ENCODE measurements at places on chromosomes 2 and 18.

- DNase-seq = no peak
These were observed 62.9 kb downstream of the AFTPH start for GRCh38 chr2:64586883-64587481.

GRCh38 chr18:9771977-9772660 lies 64.0 kb downstream of the RAB31 start:
- no peak for DNase-seq

DNA sequence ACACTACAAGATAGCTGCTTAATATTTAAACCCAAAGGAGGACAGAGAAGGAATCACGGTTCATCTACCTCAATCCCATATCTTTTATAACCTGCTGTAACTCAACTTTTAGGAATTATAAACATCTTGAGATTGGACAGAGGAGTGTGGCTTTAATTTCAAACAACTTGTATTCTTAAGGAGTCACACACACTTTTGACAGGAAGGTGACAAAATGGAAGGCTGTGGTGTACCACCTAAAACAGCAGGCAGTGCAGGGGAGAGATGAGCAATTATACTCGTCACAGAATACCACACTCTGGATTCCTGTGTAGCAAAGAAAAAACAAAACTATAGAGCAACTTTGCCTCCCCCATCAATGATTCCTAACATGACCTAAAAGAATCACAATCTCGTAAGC lies 194.8 kb downstream of the ZEB2 start:
- no peak for DNase-seq

GRCh38 chr2:40725950-40726349 lies 274.1 kb upstream of the SLC8A1 start:
- no peak for DNase-seq

DNA sequence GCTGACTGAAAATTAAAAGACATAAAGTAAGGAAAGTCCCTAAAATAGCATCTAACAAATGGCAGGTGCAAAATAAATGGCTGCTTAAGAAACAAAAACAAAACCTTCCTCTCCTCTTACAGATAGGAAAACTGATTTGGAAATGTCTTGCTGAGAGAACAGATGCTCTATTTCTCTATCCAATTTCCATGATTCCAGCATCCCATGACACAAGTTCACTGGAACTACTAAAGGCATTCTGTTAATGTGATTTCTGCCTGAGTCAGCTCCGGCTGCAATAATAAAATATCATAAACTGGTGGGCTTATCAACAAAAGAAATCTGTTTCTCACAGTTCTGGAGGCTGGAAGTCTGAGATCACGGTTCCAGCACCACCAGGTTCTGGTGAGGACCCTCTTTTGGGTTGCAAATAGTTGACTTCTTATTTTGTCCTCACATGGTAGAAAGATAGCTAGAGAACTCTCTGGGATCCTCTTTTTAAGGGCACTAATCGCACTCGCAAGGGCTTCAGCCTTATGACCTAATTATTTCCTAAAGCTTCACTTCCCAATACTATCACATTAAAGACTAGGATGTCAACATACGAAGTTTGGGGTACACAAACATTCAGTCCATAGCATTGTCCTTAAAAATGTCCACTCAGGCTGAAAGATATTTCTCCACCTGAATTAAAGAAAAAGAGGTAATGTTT lies 78.2 kb upstream of the GALNT3 start:
- no peak for DNase-seq

- DNase-seq = no peak
These were observed 80.7 kb upstream of the STON1 start for GRCh38 chr2:48449073-48449840.

DNA sequence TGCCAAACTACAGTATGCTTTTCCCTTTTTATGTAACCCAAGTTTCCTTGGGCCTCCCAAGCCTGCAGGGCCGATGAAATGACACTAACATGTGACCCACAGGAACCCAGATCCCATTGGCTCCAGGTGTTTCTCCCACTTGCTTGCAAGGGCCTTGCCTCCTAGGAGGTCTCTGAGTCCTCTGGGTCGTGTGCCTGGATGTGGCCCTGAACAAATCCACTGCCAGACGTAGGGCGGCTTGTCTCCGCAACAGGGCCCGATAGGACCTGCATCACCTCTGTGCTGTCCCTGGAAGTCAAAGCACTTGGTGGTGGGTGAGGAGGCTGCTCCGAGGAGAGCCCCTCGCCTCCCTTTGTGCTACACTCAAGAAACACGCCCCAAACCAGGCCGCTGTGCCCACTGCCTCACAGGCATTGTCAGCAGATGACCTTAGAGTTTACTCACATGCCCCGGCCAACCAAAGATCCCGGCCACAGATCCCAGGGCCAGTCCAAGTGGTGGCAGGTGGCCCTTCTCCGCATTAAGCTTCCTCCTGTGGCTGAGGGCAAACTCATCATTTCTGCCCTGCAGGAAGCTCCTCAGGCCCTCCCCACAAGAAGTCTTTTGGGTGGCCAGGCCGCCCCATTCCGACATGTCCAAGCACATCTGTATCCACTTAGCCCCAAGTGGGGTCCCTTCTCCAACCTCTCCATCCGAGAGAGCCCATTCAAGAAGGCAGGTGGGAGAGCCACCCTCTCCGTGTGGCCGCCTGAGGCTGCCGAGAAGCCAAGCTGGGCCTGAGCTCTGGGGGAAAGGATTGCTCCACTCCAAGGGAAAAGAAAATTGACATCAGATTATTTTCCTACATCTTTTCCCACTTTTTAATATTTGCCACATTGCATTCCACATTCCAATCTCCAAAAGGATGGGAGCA lies 76.7 kb downstream of the GFPT1 start:
- DNase-seq = no peak

GRCh38 chr2:176681584-176682115 lies 412.4 kb downstream of the MTX2 start:
- DNase-seq = no peak

GRCh38 chr18:62285281-62285680 lies 39.8 kb upstream of the TNFRSF11A start:
- DNase-seq = no peak

DNA sequence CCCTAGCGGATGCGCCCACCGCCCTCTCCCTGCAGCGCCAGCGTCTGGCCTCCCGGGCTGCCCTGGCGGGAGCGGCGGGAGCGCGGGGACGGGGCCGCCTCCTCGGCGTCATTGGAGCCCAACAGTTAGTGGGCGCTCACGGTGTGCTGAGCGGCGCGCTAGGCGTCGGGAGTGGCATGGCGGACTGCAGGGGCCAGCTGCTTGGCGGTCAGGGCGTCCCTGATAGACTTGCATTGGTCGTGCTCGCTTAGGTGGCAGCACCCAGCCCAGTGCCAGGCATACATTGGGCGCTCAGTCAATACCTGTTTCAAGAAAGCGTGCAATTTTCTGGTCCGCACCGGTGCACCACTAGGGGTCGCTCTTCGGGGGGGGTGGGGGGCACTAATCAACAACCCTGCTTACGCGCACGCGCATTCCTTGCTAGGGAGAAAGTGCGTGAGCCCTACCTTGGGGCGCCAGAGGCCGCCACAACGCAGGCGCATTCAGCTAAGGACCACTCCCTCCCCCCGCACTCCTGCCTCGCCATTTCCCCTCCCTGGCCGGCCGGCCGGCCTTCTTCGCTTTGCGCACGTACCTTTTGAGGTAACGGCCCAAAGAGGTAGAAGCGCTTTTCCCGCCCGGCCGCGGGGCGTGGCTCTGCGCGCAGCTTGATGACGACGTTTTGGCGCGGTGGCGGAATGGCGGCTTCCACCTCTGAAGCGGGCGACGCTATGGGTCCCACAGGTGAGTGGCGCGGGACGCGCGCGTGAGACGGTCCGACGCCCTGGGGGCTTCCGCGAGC lies 411 bp upstream of the MZT2A start:
- DNase-seq = peak; percentile 94

DNA sequence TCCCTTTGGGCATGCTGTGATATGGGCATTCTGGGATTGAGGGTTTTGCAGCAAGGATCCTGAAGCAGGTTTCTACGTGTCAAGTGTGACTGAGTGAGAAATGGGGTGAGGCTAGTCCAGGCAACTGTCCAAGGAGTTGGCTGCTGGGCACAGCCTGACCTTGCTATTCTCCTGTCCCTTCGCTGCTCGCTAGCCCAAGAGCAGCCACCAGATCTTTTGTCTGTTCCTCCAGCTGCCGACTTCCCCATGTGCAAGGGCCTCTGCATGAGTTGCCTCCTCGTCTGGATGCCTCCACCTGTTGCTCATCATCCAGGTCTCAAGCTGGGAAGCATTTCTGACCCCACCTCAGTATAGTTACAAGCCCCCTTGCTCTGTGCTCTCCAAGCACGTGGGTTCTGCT lies 71.1 kb downstream of the DYSF start:
- DNase-seq = no peak

DNA sequence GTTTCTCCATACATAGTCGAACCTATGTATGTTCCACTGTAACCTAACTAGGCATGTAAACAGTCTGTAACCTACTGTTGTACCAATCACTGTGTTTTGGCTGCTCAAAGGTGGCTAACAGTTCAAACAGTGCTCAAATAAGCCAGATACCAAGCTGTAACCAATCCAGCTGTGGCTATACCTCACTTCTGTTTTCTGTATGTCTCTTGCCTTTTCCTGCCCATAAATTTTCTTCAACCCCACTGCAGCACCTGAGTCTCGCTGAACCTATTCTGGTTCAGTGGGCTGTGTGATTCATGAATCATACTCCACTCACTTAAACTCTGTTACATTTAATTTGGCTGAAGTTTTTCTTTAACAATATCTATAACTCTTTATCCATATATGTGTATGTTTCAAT lies 340.7 kb downstream of the LPIN1 start:
- no peak for DNase-seq

GRCh38 chr2:55556809-55557208 lies 37.3 kb downstream of the CFAP36 start:
- no peak for DNase-seq

DNA sequence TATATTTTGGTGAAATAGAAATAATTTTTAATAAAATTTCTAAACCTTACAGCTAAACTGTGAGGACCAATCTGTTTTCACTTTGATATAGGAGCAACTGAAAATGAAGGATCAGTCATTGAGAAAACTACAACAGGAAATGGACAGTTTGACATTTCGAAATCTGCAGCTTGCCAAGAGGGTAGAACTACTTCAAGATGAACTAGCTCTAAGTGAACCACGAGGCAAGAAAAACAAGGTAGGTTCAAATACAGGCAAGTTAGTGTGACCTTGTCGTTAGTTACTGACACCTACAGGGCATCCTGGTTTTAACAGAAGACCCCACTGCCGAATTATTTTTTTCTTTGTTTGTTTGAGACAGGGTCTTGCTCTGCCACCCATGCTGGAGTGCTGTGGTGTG lies 75.5 kb upstream of the STON1 start:
- no peak for DNase-seq

GRCh38 chr2:183229386-183229785 lies 105.1 kb downstream of the NUP35 start:
- DNase-seq = no peak

DNA sequence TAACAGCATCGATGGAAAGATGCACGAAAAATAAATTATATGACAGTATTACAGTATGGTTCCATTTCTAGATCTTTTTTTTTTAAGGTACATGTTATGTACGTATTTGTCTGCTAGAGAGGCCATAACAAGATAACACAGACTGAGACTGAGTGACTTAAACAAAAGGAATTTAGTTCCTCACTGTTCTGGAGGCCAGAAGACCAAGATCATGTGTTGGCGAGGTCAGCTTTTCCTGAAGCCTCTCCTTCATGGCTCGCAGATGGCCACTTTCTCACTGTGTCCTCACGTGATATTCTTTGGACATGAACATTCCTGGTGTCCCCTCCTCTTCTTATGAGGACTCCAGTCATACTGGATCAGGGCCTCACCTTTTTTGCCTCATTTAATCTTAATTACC lies 177.4 kb downstream of the CAPN13 start:
- no peak for DNase-seq

- DNase-seq = no peak
These were observed 34.9 kb downstream of the TEX44 start for GRCh38 chr2:231627384-231628120.

GRCh38 chr2:238401551-238401950 lies 25.2 kb upstream of the ASB1 start:
- DNase-seq = no peak

- no peak for DNase-seq
These were observed 11.0 kb upstream of the SIX3 start for GRCh38 chr2:44930274-44931197.

DNA sequence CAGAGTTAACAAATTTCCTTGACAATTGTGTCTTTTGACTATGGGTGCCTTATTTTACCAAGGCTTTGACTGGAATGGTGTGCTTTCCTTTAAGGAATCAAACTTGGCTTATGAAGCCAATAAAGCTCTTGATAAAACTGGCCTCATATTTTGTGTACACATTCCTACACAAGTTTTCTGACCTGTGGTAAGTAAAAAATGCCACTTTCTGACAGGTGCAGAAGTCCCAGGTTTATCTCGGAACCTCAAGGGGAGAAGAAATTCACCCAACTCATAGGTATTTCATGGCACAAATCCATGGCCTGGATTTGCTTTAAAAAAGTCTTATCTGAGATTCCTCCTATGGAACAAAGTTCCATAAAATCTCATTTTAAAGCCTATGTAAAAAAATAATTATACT lies 880.6 kb upstream of the LRATD1 start:
- DNase-seq = no peak

DNA sequence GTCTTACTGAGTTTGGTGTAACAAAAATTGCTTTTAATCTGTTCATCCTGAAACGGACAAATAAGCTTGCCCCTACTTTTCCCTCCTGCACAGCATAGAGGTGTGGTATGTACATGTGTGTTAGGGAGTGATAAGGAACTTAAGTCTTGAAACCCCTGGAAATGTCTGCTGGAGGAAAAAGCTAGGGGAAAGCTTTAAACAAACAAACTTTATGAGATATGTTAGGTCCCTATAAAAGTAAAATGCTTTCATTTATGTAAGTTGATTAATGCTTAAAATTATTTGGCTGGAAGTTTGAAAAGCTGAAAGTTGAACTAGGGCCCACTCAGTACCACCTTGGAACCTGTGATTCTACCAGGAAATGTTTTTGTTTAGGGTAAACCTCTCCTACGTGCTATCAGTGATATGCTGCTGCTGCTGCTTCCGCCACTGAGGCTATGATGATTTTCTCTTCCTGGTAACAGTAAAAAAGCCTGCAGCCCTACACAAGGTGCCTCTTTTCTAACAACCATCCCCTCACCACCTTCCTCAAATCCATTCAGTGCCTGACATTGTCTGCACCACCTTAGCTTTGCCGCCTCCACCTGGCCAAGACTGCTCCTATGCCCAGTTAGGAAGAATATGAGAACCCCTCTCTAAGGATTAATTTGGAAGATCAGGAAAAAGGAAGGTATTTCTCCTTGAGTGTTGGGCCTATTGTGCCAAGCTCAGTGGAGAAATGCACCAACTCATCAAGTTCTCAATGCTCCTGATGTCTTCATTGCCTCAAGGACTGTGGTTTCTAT lies 2.5 kb upstream of the YES1 start:
- no peak for DNase-seq

DNA sequence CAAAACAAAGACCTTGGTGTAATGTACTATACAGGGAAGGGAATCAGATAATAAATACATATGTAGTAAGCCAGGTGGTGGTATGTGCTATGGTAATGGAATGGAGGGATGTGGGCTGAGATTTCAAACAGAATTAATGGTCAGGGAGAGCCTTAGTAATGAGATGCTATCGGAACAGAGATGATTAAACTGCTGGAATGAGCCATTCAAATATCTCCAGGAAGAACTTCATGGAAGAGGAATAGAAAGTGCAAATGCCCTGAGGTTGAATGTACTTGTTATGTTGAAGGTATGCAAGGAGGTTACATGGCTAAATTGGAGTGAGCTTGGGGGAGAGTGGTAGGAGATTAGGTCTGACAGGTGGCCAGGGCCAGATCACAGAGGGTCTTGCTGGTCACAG lies 5.1 kb downstream of the SERPINB11 start:
- no peak for DNase-seq

All from left hindlimb (tissue), 1 donor.